Progenitor cell of endocrine pancreas (in vitro differentiated cells): ENCODE measurements at places on chromosomes 13 and 19.

DNA sequence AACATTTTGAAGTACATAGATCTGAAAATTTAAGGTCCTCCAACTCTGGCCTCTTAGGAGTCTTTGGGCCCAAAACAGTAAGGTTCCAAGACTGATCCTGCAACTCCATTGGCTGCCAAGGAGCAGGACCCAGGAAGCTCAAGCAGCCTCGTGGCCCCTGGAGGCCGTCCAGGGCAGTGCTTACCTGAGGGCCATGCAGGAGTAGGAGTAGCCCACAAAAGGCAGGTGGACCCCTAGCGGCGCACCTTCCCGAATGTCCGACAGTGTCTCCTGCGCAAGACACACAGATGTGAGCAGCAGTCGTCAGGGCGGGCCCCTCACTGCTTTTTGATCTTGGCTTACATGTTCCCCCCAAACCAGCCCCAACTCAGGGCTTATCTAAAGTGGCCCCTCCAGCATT lies 5.7 kb upstream of the SIX5 start:
- H3K36me3 ChIP-seq: peaks cover 31% of the 10 kb centered on the region
- no peak for DNase-seq
- no peak overlapping the region for H3K4me3 ChIP-seq
- H3K4me1 ChIP-seq: peaks cover 20% of the 10 kb centered on the region
- H3K27ac ChIP-seq: no peak overlapping the region
- no peaks in the 10 kb centered on the region for H3K27me3 ChIP-seq

- H3K4me3 ChIP-seq: no peak overlapping the region
- peaks cover 3% of the 10 kb centered on the region for H3K36me3 ChIP-seq
Observed at GRCh38 chr19:15759962-15760565, 22.3 kb downstream of the OR10H3 start.

DNA sequence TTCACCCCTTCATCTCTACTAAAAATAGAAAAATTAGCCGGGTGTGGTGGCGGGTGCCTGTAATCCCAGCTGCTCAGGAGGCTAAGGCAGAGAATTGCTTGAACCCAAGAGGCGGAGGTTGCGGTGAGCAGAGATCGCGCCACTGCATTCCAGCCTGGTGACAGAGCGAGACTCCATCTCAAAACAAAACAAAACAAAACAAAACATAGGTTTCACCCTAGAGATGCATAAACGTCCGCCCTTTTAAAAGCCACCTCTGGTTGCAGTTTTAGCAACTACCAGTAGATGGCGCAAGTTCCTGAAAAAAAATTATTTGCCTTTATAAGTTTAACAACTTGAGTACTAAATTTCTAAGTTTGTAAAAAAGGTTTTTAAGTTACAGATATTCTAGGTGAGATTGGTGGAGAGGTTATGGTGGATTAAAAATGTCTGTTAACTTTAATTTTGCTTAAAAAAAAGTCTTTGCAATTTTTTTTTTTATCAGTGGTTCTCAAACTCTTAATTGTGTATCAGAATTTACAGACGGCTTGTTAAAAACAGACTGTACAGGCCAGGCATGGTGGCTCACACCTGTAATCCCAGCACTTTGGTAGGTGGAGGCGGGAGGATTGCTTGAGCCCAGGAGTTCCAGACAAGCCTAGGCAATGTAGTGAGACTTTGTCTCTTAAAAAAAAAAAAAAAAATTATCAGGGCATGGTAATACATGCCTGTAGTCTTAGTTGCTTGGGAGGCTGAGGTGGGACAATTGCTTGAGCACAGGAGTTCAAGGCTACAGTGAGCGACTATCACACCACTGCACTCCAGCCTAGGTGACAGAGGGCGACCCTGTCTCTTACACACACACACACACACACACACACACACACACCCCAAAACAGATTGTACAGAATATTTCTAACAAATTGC lies 42.1 kb downstream of the NAA16 start:
- peaks cover 1% of the 10 kb centered on the region for H3K4me1 ChIP-seq
- DNase-seq: no peak
- peak overlapping the region; percentile 80 for H3K27ac ChIP-seq
- H3K4me3 ChIP-seq: no peak overlapping the region

DNA sequence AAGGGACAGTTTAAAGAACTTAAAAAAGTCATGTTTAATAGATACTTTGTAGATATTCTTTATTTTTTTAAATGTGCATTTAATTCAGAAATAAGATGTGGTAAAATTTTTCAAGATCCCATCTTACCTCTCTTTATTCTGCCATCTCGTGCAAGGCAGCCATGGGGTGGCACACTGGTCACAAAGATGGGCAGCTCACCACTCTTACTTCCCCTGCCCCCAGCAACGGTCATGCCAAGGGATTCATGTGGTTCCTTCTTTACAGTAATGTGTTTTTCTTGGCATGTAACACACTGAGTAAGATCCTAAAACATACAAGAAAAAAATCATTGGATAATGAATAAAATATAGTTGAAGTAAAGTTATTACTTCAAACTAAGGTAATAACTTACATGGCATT lies 64.2 kb downstream of the LNX2 start:
- DNase-seq: no peak
- H3K4me1 ChIP-seq: peaks cover 12% of the 10 kb centered on the region
- H3K36me3 ChIP-seq: peaks cover 22% of the 10 kb centered on the region
- no peak overlapping the region for H3K4me3 ChIP-seq

GRCh38 chr19:41426952-41427646 lies at the start of gene B3GNT8:
Gene B3GNT8, minus strand, starts transcription at chr19:41427374. Its CDS starts 596 bp downstream, at chr19:41426778.
- peaks cover 10% of the 10 kb centered on the region for H3K4me1 ChIP-seq
- no peaks in the 10 kb centered on the region for H3K27me3 ChIP-seq
- DNase-seq: peak; percentile 70
- peaks cover 4% of the 10 kb centered on the region for H3K36me3 ChIP-seq

DNA sequence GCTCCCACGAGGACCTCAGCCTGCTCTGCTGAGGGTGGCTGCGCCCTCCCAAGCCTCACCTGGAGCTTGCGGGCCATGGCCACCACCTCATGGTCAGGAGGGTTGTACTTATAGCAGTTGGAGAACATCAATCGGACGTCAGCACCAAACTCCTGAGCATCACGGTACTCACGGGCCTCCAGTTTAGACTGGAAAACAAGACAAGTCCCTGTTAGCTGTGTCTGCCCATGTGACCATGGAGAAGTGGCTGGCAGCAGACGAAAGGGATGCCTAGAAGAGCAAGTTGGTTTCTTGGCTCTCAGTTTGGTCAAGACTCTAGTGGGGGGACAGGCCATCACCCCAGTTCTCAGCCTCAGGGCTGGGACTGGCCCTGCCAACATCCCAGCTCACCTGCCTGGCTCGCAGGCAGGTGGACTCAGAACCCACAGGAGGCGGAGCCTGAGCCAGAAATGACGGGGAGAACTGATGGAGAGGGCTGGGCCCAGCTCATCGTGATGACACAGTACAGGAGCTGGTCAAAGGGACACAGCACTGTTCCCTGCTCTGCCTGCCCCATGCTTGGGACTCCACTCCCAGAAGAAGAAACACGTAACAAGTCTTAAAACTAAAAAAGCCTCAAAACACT lies 31.2 kb upstream of the EPHX3 start:
- DNase-seq: no peak
- peaks cover 1% of the 10 kb centered on the region for H3K4me1 ChIP-seq
- no peaks in the 10 kb centered on the region for H3K27me3 ChIP-seq
- H3K27ac ChIP-seq: no peak overlapping the region

GRCh38 chr19:28971513-28971912 lies 241.4 kb downstream of the UQCRFS1 start:
- no peaks in the 10 kb centered on the region for H3K36me3 ChIP-seq
- H3K27me3 ChIP-seq: peaks cover 28% of the 10 kb centered on the region
- DNase-seq: no peak
- no peak overlapping the region for H3K27ac ChIP-seq
- peaks cover 10% of the 10 kb centered on the region for H3K4me1 ChIP-seq
- no peak overlapping the region for H3K4me3 ChIP-seq
